ENCODE measurements at places on chromosomes 3 and 15.

GRCh38 chr3:124269619-124270018 is 277.7 kb upstream of the ROPN1 start:
- no peak for DNase-seq

DNA sequence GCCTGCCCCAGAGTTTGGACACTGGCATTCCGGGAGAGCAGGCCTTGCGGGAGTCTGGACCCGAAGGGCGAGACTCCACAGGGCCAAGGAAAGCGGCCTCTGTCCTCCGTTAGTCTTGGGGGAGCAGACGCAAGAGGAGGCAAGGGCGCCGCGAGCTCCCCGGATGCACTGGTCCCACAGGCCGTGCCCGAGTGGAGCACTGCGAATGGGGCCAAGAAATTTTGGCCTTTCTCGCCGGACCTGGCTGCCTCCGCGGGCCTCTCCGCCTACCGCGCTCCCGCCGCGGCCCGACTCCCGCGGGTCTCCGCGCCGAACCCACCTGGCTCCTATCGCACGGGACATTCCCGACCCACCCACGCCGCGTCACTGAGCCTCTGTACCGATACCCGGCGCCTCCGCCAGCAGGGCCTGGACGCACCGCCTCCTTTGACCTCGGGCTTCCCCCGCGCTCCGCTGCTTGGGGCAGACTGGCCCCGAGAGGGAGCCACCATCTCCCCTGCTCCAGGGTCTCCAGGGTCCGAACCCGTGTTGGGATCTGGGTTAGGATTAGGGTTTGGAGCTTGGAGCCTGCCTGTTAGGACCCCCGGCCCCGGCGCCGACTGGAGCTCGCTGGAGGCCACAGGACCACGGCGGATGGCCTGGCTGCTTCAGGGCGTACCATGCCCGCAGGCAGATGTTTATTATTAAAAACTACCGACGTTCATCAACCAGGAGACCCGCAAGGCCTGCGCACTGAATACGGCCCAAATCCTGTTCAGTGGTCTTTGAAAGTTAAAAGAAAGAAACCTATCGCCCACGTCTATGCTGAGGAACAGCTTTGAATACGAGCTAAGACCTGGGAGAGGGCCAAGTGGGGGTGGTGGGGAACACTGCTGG is 11.7 kb downstream of the SHOX2 start:
- DNase-seq, result no peak

DNA sequence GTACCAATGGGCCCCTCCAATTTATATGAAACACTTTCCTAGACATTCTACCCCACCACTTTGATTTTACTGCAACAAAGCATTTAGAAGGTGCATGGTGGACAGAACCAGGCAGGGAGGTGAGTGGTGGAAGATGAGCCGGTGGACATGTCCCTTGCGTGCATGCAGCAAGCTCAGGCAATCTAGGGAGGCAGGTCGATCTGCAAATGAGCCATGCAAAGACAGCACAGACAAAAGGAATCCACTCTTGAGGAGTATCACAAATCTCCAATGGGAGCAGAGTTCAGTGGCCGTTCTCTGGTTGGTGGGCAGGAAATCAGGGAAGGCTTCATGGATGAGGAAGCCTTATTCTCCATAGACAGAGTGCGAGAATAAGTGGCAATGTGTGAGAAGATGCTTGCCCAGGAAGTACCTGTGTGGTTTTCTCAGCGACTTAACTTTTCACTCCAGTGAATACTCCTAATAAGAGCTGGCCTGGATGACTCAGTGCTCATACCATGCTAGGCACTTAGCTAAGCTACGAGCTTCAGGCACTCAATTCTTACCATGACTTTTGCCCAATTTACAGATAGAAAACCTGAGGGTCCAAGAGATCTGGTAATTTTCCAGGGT is 152.5 kb downstream of the FOXP1 start:
- DNase-seq, result no peak

- no peak for DNase-seq
Observed at GRCh38 chr3:3086239-3086638, 23.9 kb downstream of the IL5RA start.

DNA sequence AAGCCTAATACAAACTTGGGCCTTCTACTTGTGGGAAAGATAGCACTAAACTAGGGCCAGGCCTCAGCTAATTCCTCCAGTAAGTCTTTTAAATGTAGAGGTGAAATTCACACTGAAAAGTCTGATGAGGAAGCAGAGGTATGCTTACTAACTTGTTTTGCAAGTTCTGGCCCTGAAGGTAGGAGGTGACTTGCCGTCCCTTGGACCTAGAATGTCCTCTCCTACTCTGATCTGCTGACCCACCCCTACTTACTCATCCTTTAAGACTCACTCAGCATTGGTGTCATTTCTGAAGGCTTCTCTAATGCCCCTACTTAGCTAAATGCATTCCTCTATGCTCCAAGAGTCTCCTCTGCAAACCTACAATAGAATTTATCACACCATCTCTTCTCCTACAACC is 19.4 kb downstream of the RIOX2 start:
- no peak for DNase-seq

DNA sequence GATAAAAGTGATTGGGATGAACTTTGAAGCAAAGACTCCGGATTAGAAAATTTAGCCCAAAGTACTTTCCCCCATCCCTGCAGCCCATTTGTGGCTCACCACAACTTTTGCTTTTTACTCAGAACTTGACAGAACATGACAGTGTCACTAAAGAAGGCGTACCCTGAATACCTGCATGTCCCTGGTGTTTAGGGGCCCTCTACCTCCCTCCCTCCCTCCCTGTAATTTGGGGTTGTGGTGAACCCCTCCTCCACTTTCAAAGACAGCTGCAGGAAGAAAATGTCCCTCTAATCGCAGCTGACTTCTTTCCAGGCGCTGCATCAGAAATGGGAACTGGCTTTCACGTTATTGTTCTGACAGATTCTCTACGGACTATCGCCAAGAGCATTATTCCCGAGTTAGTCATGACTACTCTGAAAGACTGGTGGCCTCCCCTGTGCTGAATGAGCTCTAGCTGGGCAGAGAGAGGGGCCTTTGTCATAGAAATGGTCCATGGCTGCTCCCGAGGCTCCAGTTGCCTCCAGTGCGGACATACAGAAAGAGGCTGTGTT is 93.2 kb upstream of the ARHGEF3 start:
- DNase-seq, result no peak

DNA sequence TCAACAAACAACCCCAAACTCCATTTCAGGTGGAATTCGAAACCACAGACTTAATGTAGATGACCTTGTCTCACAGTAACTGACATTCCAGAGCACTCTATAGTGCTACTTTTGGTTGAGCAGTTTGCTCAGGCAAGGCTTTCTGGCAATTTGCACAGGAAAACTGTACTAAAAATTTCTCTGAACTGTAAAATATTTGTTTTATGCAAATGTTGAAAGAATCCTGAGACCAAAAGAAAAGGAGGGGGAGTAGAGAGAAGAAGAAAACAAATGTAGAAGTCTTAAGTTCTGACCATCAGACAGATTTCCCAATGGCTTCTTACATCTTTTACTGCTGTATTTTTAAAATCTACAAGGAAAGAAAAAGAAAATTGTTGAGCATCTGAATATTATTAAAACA is 53.5 kb downstream of the DTWD1 start:
- DNase-seq, result no peak

DNA sequence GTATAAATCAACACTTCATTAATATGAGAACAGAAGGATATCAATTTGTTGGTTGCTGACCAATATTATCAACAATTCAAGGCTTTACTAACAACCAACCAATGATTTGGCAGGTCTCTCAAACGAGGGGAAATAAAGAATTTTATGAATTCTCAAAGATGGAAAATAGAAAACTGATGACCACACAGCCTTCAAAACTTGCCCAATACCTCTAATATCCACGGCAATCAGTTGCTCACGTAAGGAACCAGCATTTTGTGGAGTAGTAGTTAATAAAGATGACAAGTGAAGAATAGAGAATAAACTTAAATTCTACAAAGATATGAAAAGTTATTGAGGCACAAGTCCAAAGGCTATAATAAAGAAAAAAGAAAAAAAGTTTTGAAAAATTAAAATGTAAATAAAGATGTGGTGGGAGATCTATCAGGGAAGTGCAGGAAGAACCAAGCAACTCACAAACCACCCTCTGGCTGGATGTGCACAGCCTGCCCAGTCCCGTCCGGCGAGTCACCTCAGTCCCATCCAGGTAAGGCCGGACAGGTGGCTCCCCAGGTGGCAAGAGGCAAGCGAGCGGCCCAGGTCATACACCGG is 808 bp downstream of the GK5 start:
- no peak for DNase-seq

GRCh38 chr3:42157540-42158538 is 66.7 kb downstream of the TRAK1 start:
- DNase-seq, result no peak

DNA sequence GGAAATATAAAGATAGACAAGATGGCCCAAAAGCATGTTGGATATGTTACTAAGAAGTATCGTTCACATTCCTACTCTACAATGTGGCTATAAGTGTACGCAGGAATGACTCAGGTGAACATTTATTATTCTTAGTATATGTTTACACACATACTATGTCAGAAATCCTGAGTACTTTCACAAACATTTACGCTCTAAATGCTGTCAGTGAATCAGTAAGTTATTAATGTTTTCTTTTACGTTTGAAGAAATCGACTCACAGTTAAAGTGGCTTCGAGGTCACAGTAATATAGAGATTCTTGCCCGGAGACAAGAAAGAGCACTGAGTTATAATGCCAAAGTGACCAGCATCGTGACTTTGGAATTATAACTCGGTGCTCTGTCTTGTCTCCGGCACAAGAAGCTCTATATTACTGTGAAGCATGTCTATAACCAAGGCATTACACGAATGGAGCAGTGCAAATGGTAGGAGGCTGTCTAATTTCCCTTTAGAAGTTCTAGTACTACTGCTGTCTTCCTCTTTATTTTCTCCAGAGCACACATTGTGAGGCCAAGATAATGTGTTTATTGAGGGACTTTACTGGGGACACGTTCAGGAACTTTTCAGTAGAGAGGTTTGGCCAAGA is 61.8 kb upstream of the P3H2 start:
- no peak for DNase-seq

DNA sequence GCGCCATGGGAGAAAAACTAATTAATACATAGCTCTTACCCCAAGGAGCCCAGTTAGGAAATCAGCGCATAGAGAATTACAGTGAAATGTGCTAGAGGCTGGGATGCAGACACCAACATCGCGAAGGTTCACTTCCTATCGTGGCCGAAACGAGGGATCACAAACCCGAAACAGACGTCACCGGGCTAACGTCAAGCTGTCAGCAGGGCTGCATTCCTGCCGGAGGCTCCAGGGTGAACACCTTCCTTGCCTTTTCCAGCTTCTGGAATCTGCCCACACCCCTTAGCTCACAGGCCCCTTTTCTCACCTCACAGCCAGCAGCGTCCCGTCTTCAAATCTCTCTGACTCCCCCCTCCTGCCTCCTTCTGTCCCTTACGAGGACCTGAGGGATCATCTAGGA is 13.0 kb downstream of the GP5 start:
- no peak for DNase-seq

DNA sequence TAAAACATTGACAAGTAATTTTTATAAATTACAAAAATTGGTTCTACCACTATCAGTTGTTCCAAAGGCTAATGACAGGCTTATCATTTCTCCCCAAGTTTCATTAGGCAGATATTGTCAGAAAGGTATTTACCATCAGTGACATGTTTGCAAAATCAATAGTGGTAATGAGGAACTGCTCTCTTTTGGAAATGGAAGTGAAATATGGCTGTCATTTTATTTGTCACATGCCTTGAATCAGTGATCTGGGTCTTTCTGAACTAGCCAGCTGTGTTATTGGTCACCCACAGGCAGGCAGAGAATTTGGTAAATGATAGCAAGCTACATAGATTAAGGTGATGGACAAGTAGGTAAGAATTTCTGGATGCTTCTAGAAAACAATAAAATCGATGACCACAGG is 268.0 kb upstream of the ARHGEF26 start:
- DNase-seq, result no peak

DNA sequence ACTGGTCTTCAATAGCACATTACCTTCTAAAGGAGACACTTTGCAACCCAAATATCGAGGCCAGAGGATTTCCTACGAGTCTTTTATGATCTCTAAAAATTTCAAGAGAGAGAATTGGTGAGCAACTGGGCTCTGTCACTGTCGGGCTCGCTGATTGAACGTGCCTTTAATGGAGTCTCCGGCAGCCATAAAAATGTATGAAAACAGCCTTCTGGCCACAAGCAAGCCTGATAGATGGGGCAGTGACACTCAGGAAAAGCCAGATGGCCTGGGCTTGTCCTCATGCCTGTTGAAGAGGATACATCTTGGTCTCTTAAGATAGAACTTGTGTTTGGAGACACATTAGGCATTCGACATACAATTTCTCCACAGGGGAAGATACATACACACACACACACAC is 419.5 kb upstream of the PROK2 start:
- no peak for DNase-seq

GRCh38 chr3:60463685-60464084 is 787.6 kb downstream of the FHIT start:
- DNase-seq, result peak; percentile 25

- no peak for DNase-seq
Observed at GRCh38 chr15:40743485-40743901, 11.6 kb downstream of the RMDN3 start.

- DNase-seq, result peak; percentile 75
Observed at GRCh38 chr3:195543500-195544229, 540 bp upstream of the PPP1R2 start.

DNA sequence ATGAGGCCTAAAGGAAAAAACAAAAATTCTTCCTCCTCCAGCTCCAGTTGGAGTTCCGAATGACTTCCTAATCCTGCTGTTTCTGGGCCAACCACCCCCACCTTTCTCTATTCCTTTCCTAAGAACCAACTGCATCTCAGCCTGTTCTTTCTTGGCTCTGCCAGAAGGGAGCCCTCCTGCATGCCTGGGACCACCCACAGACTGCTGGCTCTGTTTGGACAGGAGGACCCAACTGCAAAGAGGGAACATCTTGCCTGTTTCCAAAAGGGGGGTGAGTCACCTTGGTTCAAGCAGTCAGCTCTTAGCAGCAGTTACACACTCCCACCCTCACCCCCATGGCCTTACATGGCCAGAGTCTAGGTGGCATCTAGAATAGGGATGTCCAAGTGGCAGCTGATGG is 116.0 kb upstream of the PRICKLE2 start:
- DNase-seq, result no peak

- no peak for DNase-seq
Observed at GRCh38 chr3:141331377-141332318, 36.7 kb upstream of the ZBTB38 start.

- DNase-seq, result no peak
Observed at GRCh38 chr15:73849641-73850040, 23.7 kb upstream of the TBC1D21 start.

- DNase-seq, result peak; percentile 17
Observed at GRCh38 chr3:22089284-22089683, 338.3 kb upstream of the ZNF385D start.

DNA sequence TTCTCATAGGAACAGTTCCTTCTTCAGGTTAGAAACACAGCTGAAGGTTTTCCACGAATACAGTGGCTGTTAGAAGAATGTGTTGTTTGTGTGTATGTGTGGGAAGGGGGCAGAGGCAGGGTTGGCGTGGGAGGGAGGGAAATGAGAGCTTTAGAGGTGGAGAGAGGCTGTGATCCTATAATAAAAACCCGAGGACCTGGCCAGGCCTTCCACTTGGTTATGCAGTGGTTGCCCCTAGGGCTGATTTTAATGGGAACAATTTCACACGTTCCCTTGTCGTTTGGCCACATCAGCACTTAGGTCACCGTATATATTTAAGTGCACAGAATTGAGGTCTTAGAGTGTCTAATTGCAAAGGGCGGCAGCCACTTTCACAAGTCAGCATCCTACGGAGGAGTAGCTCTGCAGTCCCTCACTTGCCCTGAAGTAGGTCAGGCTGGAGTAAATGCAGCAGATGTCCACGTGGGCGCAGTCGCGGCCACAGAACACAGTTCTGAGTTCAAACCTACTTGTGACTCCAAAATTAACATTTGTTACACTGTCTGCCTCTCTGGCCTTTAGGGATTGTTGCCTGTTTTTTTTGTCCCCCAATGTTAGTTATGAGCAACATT is 85.6 kb downstream of the PDCD6IP start:
- peak; percentile 65 for DNase-seq

Measured in NCI-H69 (cell line).